Progenitor cell of endocrine pancreas (in vitro differentiated cells): ENCODE measurements at places on chromosomes 1 and 21. TPM values are rescaled to one million over a fixed set of nuclear protein-coding genes. Genes with fewer than 3 reads are reported as not detected.

DNA sequence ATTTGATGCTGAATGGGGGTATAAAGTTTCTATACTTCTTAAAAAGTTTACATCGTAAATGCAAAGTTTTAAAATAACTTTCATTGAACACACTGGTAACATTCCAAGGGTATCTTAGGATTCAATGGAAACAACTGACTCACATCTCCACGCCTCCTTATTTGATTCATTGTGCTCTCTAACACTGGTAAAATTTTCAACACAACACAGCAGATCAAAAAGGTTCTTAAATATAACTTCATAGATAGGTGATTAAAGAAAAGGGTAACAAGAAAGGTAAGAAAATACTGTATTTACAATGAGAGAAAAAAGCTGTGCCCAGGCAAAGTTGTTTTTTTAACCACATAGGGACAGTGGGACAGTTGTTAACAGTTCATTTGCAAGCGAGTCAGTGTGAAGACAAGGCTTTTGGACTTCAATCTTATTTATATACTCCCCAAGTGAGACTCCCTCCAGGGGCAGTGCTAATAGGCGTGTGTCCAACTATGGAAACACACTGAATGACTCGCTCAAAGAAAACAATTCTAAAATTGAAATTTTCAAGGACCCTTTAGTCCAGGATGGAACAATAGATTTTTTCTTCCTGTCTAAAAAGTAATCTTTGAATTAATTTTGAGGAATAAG lies 140.5 kb downstream of the TIAM1 start:
- DNase-seq, result no peak

DNA sequence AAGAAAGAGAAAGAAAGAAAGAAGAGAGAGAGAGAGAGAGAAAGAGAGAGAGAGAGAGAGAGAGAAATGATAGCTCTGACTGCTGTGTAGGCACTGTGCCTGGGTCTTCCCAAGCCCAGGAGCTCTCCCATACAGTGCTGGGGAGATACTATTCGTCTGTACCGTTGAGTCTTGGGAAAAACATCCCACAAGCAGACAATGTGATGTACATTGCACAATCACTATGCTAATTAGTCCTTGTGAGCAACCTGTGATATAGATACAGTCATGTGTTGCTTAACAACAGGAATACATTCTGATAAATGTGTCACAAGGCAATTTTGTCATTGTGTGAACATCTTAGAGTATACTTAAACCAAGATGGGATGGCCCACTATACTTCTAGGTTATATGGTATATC lies 381.0 kb downstream of the HHAT start:
- no peak for DNase-seq

DNA sequence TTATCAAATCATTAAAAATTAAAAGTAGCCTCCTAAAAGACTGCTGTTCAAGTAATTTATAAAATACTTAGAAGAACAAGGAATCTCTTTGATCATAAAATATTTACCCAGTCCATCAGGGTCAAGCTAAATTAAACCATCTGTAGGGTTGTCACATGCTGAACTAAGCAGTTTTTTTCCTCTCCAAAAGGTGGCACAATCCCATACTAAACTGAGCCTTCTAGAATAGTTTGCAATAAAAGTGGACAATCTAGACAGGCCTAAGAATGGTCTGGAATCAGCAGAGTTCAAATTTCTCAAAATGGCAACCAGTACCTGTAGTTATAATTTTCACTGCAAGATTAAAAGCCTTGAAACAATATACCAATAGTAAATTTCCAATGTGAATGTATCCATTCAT lies 194.8 kb downstream of the EIF4G3 start:
- no peak for DNase-seq

GRCh38 chr1:23561813-23562100 lies 2.5 kb upstream of the ID3 start:
- no peak for DNase-seq

GRCh38 chr1:202619505-202619904 lies 90.7 kb downstream of the SYT2 start:
- DNase-seq, result no peak

DNA sequence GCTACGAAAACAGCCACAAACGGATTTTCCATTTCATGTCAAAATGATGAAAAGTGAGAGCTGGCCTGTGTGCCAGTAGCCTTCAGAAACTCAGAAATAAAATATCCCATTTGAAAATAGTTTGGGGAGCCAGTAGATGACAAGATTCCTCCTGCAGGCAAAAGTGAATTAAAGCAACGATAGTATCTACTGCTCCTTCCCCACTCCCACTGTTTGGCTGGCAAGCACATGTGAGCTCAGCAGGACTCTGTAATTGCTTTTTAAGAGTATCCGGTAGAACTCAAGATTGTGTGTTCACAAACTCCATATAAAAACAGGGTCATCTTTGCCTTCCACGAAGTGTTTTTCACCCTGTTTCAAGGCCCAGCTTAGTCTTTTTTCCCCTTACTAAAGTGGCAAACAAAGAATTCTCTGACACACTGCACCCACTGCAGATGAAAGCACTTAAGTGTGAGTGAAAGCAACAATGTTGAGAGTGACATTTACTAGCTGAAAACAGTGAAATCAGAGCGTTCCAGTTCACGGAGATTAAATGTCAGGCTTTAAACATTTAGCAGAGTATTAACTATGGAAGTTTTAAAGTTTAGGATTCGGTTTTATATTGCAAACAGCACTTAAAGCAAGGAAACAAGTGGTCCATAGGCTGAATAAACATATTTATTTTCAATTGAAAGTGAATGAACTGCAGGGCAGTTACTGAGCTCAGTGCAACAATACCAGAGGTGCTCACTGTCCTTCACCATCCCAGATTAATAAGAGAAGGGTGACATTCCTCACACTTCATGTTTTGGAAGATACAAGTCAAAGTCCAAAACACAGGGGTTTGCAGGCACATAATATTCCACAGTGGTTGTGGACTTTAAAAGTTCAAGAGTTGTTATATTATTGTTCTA lies 70.0 kb downstream of the ALG14 start:
- no peak for DNase-seq

GRCh38 chr1:29412591-29412990 lies 176.3 kb downstream of the PTPRU start:
- DNase-seq, result no peak

DNA sequence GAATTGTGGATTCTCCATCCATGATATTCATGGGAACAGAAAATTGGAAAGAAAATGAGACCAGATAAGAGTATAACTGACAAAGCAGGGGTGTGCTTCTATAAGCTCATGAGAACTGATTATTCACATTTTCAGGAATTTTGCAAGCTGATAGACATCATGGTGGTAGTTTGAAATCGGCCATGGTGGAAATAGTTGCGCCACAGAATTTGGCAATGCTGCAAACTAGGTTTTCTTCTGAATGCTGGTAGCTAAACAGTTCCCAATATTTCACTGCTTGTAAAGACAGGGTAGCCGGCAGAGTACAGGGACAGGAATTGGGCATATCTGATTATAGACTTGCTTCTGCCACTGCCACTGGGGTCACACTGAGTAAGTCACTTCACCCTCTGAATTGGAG lies 151.1 kb downstream of the PLXNA2 start:
- no peak for DNase-seq

DNA sequence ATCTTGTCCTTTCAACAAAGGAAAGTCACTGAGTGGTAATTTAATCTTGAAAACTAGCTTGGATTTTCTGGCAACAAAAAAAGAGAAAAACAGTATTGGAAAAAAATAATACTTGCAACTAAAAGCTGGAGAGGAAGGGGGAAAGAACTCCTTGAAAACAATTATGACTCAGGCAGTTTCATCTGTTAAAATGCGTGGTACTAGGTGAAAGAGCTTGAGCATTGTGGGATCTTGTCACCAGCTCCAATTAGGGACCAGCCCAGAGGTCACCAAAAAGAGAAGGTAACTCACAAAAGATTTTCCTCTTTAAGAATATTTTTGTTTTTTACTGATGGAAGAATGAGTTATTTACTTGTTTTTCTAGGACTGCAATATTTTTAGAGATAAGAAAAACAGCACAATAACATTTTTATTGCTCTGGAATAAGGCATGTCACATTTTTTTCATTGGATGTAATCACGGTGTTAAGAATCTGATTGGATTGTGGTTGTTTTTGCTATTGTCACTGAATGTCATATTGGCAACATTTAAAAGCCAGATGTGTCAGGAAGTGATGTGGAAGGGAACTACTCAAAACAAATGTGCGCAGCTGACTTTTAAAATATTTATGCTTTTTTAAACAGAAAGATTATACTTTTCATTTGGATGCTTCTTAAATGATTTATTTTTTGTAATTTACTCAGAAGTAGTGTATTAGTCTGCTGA lies 78.5 kb upstream of the ADAMTS5 start:
- no peak for DNase-seq

- DNase-seq, result no peak
Observed at GRCh38 chr1:193179094-193179493, 7.3 kb downstream of the B3GALT2 start.

GRCh38 chr1:28646040-28646439 lies 2.4 kb upstream of the RNU11 start:
- no peak for DNase-seq

- DNase-seq, result no peak
Observed at GRCh38 chr1:22347854-22348760, 103.5 kb upstream of the ZBTB40 start.

DNA sequence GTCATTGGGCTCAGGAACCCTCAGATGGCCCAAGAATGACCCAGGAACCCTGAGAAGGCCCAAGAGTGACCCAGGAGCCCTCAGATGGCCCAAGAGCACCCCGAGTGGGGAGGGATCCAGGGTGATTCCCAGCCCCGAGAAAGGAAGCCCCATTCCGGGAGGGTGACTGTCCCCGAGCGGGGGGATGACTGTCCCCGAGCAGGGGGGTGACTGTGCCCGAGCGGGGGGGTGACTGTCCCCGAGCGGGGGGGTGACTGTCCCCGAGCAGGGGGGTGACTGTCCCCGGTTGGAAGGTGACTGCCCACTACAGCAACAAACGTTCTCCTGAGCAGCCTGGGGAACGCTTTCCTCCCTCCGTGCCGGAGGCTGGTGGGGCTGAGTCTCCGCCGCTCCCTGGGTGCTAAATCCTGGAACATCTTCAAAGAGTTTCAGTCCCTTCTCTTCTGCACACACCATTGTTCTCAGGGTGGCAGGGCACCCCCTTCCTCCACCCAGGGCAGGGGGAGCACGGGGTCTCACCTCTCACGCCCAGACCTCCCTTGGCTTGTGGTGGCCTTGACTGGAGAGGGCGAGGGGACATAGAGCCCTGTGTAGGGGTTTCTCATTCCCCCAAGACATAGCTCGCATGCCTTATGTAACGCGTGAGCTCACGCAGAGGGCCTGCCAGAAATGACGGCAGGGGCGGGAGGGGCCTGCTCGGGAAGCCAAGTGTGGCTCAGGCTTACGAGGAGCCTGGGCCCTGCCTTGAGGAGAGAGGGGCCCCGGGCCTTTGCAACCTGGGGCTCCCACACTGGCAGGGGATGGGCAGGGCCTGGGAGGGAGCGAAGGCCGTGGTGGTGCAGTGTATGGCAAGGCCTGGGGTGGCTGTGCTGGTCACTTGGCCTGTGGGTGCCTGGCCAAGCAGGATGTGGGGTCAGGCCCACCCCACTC lies 14.3 kb upstream of the SKI start:
- no peak for DNase-seq

DNA sequence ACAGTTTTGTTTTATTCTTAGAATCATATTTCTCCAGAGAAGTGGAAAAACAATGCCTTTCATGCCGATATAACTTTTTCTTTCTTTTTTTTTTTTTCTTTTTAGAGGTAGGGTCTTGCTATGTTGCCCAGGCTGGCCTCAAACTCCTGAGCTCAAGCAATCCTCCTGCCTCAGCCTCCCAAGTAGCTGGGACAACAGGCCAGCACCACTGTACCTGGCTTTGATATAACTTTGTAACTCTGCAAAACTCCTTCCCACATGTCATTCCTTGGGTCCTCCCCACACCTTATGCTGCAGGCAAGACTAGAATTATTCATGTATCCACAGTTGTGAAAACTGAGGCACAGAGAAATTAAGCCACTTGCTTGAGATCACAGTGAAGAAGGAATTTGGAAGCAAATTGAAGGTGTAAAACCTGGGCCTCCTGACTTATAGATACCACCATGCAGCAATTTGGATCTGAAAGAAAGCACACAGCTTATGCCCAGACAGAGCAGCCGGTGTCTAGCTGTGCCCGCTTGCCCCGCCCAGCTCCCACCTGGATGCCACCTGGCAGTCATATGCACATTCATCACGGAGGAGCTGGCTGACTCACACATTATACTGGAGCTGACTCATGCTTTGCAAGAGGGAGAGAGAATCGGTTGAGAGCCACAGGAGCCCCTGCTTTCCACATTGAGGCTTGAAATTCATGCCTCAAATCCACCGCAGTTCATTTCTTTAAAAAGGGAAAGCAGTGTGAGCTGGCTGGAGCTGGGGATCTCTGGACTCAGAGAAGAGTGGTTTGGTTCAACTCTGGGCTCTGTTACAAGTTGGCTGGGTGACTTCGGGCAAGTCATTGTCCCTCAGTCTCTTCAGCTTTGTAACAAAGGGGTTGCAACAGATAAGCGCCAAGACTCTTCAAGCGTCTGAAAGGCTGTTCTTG lies 8.3 kb upstream of the SLC2A1 start:
- DNase-seq, result no peak

GRCh38 chr1:81584398-81584797 lies 216.3 kb upstream of the ADGRL2 start:
- no peak for DNase-seq

DNA sequence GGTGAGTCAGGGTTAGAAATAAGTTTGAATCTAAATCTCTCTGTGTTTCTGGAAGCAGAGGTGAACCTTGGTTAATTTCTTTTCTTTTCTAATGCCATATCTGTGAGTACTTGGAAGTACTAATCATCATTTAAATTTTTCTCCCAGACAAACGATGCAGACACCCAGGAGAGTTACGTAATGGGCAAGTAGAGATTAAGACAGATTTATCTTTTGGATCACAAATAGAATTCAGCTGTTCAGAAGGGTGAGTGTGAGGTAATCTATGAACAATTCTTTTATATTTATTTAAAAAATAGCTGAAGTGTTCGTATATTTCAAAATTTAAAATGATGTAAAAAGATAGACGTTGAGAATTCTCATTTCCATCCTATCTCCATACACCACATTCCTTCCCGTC lies 11.2 kb downstream of the C4BPA start:
- no peak for DNase-seq

DNA sequence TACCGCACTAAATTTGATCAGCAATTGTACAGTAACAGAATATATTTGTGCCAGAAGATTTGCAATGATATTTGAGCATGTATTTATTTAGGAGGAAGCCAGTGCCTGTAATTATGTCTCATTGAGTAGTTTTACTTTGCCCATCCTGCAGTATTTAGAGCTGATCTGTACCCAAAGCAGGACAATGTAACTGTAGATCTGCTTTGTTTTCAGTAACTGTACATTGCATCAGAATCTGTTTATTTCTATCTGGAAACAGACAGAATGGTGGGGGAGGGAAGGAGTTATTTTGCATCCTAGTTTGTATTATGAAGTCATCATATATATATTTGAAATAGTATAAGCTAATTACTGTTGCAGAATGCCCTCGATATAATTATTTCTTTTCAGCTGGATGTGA lies 36.2 kb upstream of the LRRC8C start:
- DNase-seq, result no peak

Gene FMO3
- total RNA-seq, result not detected in 2 replicates

Gene AMY1B
- not detected in 2 replicates for total RNA-seq

Gene KPRP
- total RNA-seq, result not detected in 2 replicates

Gene RCSD1
- 0.22 and 0.38 TPM in 2 replicates for total RNA-seq

Gene ITLN2
- total RNA-seq, result 1.2 and 1.8 TPM in 2 replicates
